ENCODE measurements at places on chromosomes 6 and 20. TPM values are rescaled to one million over a fixed set of nuclear protein-coding genes. Genes with fewer than 3 reads are reported as not detected.

HLA-DQA2 gene
- not detected for total RNA-seq

OR2H2 gene
- not detected for total RNA-seq

MOXD1 gene
- total RNA-seq = 37.3 TPM

DAAM2 gene
- 0.29 TPM for total RNA-seq

ZNF831 gene
- not detected for total RNA-seq

HEY2 gene
- total RNA-seq = not detected

HRH3 gene
- total RNA-seq = not detected

HLA-DOA gene
- not detected for total RNA-seq

SYNGAP1 gene
- 1.1 TPM for total RNA-seq

GSTA3 gene
- not detected for total RNA-seq

XKR7 gene
- total RNA-seq = not detected

MUCL3 gene
- not detected for total RNA-seq

ZSCAN31 gene
- total RNA-seq = 67.4 TPM

PLCG1 gene
- total RNA-seq = 69.1 TPM

SLC35D3 gene
- total RNA-seq = not detected

PAK5 gene
- not detected for total RNA-seq

MOCS1 gene
- total RNA-seq = 13.7 TPM

RBPJL gene
- total RNA-seq = not detected

PPP1R14C gene
- total RNA-seq = not detected

Data from SJSA1 (cell line).